ENCODE measurements at places on chromosomes 1 and 21.

GRCh38 chr21:17598437-17598836 lies 14.3 kb downstream of the BTG3 start:
- DNase-seq = no peak

GRCh38 chr1:101360506-101360905 lies 123.7 kb downstream of the S1PR1 start:
- no peak for DNase-seq

GRCh38 chr1:181086926-181087325 lies 1.6 kb upstream of the IER5 start:
- DNase-seq = no peak

DNA sequence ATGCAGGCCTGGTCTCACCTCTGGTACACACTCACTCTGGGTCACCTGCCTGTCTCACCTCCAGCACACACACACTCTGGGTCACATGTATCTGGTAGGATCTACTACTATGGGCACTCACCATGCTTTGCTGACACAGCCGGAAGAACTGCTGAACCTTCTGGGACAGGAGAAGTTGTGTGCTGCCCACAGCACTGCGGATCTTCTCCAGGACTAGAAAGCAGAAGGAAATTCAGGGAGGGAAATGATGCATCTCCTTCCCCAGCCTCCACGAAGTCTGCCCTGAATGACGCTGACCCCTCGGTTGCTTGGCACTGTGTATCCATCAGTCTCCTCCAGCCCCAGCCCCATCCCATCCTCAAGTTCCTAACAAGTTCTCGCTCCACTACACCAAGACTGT lies 7.9 kb upstream of the SMIM12 start:
- DNase-seq = no peak

GRCh38 chr1:25182629-25183028 lies 49.7 kb downstream of the SYF2 start:
- no peak for DNase-seq

DNA sequence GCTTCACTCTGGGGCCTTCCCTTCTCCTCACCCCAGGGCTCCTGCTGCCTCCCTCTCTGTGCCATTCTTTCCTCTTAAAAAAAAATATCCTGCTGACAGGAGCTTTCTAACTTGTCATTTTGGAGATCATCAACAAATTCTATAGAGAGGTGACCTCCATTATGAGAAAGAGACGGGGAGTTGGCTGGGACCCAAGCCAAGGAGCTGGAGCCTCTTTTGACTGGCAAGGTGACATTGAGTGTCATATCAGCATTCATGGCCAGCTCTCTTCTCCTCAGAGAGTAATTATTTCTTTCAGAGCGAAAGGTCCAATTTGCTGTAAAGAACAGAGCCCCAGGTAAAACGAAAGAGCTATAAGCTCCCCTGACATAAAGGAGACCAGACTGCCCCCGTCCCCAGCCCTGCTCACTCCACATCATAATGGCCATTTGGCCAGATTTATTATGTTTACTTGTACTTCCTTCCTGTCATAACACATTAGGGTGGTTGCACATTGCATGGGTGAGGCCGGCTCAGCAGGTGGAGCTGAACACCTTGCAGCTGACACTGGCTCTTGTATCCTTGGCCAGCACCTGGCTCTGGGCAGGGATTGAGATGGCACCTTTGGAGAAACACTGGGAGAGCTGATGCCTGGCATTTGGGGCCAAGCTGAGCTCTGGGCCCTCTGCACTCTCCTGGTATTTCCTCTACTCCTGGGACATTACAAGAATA lies 404.0 kb upstream of the VAMP3 start:
- no peak for DNase-seq

GRCh38 chr1:16421201-16421600 lies 16.0 kb downstream of the SPATA21 start:
- DNase-seq = no peak

GRCh38 chr21:34988139-34988538 lies 61.0 kb downstream of the RUNX1 start:
- DNase-seq = no peak

DNA sequence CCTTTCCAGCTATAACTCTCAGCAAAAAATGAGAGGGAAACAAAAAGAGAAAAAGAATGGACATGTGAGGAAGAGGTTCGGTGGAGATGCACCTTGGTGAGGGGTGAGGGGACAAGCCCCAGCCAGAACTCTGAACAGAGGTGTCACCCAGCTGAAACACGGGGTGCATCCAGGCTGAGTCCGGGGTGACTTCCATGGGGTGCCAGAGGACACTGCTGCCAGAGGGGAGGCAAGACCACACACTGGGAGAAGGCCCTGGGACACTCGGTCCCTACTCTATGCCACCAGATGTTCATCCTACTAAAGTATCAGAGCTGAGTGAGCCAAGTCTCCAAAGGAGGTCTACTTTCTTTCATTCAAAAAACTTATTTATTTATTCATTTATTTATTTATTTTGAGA lies 36.1 kb upstream of the PPP1R15B start:
- no peak for DNase-seq

GRCh38 chr1:93623436-93623835 lies 58.2 kb downstream of the BCAR3 start:
- DNase-seq = no peak

GRCh38 chr1:115141145-115141454 lies 51.8 kb upstream of the TSPAN2 start:
- no peak for DNase-seq

DNA sequence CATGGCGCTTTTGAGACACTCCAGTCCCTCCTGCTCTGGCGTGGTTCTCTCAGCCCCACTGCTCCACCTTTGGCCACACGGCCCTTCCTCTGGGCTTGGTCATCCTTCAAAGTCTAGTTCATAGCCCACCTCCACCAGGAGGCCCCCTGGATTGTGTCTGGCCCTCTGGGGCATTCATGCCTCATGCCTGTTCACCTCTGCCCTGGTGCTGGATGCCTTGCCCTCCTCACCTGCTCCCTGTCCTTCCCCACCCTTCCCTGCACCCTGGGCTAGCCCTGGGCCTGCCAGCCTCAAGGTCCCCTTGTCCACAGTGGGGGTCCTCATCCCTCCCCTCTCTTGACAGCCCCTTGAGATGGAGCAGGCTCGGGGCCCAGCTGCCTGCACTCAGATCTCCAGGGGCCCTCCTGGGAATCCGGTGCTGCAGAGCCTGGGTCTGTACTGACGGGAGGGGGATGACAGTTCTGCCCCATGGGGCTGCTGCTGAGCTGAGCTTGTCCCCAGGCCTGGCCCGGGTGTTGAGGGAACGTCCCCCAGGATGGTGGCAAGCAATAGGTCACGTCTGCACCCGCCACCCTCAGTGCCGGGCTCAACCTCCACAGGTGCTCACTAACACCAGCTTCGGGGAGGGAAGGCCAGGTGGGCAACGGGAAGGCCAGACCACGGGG lies 18.4 kb downstream of the PRXL2B start:
- no peak for DNase-seq

GRCh38 chr1:165114022-165114888 lies 242.3 kb downstream of the LMX1A start:
- no peak for DNase-seq

DNA sequence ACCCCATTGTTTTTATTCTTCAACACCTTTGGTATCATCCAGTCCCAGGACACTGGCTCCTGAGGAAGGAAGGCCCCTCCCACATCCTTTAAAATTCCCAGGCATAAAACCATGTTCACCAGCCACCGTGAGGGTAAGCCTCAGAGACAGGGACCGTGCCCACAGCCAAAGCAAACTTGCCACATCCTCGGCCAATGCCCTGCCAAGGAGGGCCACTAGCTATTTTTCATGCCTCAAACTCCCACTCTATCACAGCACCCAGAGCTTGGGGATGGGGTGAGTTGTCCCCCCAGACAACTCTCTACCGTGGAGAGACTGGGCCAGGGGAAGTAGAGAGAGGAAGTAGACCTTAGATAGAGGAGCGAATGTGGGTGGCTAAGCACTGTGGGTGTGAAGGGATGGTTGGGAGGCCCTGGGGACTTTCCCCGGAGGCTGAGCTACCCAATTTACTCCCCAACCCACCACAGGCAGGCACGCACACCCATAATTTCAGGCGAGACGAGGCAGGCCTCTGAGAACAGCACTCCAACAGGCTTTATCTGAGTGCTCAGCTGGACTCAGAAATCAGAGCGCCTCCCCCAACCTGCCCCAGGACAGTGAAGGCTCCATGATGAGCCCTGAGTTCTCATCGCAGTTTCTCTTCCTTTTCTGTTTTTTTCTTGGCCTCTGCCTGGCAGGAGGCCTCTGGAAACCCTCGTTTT lies 15.9 kb upstream of the BTG2 start:
- DNase-seq = peak; percentile 63

GRCh38 chr1:15994590-15995351 lies 9.3 kb upstream of the SRARP start:
- DNase-seq = no peak

DNA sequence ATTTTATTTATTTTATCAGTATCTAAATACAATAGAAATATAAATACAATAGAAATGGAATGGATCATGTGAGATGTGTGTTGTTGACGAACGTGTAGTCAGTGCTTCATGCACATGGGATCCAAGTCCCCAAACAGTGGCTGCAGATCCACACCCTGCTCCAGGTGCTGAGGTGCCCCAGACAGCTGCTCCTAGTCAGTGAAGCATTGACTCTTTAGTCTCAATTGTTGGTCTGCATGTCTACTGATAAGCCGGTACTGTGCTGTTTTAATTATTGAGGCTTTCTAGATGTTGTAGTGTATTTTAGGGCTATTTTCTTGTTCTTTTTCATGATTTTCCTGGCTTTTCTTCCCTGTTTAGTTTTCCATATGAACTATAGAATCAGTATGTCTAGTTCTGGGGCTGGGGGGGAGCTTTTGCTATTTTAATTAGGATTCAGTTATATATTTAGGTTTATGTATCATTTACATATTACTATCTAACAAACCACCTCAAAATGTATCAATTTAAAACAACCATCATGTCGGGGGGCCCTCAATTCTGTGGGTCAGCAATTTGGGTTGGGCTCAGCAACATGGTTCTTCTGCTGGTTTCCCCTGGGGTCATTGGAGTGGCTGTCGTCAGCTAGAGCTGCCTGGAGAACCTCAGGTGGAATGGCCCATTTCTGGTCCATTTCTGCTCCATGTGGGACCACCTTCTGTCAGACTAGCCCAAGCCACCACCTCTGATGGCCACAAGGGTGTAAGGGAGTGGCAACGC lies 63.2 kb upstream of the TRAPPC10 start:
- DNase-seq = no peak

DNA sequence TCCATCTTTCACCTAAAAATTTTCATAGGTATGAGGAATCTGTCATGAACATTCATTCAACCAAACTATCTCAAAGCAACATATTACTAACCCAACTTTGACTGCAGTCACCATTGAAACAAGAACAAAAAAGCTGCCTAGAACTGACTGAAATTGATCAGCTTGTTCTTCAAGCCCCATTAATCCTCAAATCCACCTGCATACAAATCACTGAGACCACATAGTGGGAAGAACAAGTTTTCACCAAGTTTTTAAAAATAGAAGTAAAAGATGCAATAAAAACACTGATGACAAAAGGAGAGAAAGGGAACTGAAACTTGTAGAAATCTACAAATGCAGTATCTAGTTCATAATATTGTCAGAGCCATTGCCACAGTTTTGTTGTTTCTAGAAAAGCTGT lies 6.1 kb downstream of the SORT1 start:
- no peak for DNase-seq

- DNase-seq = no peak
Observed at GRCh38 chr1:178057141-178057765, 36.7 kb upstream of the RASAL2 start.

DNA sequence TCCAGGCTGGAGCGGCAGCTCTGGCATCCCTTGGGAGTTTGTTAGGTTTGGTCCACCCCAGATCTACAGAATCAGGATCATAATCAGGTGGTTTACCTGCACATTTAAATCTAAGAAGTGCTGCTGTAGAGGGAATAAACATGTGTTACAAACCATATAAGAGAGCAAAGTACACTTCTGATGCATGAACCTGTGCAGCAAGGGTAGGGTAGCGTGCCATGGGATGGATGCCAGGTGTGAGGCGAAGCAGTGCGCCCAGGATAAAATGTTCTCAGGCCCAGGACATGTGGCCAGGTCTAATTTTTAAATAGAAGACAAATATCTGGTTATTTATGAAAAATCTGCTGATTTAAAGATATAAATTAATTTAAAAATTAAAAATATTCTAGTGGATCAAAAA lies 308.8 kb upstream of the USP24 start:
- DNase-seq = no peak

GRCh38 chr21:26077521-26077920 lies 93.0 kb downstream of the APP start:
- DNase-seq = no peak

DNA sequence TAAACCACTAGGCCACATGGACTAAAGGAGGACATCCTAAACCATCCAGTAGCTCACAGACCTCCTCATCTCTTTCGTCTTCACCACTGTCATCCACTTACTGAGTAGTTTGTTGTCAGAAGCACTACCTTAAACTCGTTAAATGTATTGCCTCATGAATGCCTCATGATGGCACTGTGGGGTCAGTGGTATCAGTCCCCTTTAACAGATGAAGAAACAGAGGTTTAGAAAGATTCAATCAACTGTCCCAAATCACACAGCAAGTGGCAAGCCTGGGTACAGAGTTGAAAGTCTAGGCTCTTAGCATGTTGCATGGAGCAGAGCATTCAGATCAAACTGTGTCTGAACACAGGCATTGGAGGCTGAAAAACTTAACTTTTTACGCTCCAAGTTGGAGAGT lies 183.6 kb upstream of the KIAA0040 start:
- DNase-seq = no peak

- DNase-seq = no peak
Observed at GRCh38 chr1:17607644-17608581, 68.4 kb downstream of the ARHGEF10L start.

GRCh38 chr1:208336137-208336518 lies 91.9 kb upstream of the PLXNA2 start:
- no peak for DNase-seq
